NCI-H2029 (cell line): ENCODE measurements at places on chromosomes 16 and 17.

GRCh38 chr16:85027958-85028684 is 526 bp downstream of the KIAA0513 start:
- no peak for DNase-seq

DNA sequence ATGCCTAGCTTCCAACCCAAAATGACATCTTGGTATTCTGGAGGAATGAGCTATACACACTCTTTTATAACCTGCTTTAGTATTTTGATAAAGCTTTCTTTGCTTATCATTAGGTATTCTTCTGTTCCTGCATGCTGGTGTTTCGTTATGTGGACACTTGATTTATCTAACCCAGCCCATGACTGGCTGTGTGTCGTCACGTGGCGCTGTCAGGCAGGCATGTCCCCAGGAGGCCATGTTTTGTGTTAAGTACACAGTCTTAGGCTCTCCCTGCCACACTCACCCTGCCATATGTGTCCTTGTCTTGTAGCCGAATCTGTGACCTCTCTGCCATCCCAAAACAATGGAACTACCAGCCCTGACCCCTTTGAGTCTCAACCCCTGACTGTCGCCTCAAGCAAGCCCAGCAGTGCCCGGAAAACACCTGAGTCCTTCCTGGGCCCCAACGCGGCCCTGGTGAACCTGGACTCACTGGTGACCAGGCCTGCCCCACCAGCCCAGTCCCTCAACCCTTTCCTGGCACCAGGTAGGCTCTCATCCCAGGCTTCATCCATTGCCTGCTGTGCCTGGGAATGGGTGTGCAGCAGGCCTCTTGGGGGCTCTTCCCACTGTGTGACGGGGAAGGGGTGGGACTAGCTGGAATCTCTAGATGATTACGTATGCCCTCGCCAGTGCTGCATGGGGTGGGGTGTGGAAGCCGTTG is 30.8 kb downstream of the B9D1 start:
- DNase-seq, result no peak

DNA sequence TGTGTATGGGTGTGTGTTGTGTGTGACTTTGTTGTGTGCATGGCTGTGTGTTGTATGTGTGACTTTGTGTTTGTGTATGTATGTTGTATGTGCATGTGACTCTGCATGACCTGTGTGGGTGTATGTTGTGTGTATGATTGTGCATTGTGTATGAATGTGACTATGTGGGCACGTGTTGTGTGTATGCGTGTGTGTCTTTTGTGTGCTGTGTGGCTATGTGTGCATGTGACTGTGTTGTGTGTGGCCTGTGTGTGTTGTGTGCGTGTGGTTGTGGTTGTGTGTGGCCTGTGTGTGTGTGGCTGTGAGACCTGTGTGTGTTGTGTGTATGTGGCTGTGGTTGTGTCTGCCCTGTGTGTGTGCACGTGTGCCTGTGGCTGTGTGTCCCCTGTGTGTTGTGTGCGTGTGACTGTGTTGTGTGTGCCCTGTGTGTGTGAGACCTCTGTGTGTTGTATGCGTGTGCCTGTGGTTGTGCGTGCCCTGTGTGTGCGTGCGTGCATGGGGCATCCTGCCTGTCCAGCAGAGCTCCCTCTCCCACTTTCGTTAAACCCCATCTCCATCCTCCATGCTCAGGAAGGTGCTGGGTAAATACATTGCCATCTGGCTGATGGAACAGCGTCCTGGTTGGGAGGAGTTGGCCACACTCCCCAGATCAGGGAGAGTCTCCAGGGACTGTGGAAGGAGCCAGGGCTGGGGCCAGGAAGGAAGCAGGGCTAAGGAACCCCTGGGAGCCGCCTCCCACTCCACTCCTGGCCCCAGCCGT is 90.1 kb upstream of the GSE1 start:
- no peak for DNase-seq

- no peak for DNase-seq
Measured at GRCh38 chr16:66290431-66290830, 76.1 kb upstream of the CDH5 start.

- no peak for DNase-seq
Measured at GRCh38 chr17:77395501-77396048, 254.8 kb downstream of the SEC14L1 start.

DNA sequence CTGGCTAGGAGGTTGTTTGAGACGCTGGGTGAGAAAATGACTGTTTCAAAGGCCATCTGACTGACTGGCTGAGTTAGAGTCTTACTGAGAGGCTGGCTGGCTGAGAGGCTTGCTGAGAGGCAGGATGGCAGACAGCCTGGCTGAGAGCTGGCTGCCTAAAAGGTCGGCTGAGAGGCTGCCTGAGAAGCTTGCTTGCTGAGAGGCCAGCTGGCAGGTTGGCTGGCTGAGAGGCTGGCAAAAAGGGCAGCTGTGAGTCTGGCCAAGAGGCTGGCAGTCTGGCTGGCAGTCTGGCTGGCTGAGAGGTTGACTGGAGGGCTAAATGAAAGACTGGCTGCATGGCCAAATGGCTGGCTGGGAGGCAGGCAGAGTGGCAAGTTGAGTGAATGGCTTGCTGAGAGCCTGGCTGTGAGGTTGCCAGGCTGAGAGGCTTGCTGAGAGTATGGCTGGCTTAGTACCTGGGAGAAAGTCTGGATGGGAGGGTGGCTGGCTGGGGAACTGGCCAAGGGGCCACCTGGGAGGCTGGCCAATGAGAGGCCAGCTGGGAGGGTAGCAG is 35.3 kb upstream of the ACSM2B start:
- peak; percentile 92 for DNase-seq

DNA sequence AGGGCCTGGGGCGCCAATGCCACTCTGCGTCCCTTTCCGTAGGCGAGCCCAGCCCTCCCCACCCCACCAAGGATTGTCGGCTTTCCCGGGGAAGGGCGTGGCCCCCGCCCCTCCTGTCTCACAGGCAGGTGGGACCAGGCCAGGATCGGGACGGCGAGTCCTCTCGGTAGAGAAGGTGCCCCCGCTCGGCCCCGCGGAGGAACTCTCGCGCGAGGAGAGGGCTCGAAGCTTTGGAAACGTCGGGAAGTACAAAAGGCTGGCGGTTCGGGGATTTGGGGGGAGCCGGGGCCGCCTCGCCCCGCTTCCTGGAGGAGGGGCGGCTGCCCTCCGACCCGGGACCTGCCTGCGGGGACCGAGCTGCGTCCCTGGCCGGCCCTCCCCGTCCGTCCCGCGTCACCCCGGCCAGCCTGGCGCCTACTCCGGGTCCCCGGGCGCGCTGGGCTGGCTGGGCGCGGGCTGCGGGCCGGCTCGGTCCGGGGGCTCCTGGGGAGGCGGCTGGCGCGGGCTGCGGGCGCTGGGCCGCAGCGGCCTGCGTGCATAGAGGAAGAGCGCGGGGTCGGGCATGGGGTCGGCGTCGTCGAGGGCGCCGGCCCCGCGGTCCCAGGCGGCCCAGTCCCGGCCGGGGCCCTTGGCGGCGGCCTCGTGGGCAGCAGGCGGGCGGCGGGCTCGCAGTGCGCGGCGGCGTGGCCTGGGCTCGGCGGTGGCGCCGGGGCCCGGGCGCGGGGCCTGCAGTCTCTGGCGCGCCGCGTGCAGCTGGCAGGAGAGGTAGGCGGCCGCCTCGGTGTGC is 12.6 kb upstream of the CLUH start:
- peak; percentile 13 for DNase-seq

DNA sequence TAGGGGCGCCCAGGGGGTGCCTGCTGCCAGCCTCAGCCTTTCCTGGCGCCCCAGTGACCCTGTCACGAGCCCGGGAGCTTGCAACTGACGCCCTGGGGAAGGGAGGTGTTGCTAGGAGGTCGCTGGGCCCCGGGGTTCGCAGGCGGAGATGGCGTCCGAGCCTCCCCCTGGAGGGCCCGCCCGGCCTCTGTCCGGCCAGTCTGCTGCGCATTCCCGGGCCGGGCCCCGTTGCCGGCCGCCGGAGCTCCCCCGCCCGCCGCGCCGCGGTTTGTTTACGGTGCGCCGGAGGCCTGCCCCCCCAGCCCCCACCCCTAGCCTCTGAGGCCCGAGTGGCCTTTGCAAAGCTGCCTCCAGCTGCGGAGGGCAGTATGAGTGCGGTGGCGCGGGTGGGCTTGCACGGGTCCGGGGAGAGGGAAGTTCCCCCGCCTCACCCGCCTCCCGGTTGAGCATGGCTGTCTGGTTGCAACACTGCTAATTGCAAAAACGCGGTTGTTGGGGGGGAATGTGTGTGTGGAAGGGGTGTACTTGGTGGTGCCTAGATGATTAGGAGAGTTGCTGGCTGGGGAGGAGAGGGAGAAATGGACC is 514 bp downstream of the THRA start:
- no peak for DNase-seq

GRCh38 chr17:7711051-7711755 is 6.2 kb downstream of the EFNB3 start:
- DNase-seq, result no peak

GRCh38 chr17:9473711-9474110 is 101.9 kb downstream of the STX8 start:
- no peak for DNase-seq

- peak; percentile 54 for DNase-seq
Measured at GRCh38 chr17:28763804-28764266, 20.0 kb downstream of the TRAF4 start.

GRCh38 chr17:51427323-51427811 is 167.0 kb downstream of the UTP18 start:
- DNase-seq, result peak; percentile 94

DNA sequence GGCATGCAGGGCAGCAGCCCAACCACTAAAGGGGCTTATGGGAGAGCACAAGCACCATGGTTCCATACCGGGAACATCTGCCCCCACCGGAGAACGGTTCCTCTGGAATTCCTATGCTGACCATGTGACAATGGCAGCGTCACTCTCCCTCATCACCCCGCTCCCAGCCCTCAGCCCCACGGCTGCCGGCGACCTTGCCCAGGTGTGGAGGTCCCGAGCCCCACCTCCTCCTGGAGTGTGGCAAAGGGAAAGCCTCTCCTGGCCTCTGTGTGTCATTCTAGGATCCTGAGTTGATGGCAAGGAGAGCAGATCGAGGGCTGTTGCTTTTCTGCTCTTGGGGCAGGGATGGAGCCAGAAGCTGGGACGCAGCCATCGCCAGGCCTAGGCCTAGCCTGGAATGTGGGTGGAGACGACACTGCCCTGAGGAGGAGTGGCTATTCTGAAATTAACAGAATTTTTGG is 17.8 kb upstream of the RNPS1 start:
- no peak for DNase-seq

DNA sequence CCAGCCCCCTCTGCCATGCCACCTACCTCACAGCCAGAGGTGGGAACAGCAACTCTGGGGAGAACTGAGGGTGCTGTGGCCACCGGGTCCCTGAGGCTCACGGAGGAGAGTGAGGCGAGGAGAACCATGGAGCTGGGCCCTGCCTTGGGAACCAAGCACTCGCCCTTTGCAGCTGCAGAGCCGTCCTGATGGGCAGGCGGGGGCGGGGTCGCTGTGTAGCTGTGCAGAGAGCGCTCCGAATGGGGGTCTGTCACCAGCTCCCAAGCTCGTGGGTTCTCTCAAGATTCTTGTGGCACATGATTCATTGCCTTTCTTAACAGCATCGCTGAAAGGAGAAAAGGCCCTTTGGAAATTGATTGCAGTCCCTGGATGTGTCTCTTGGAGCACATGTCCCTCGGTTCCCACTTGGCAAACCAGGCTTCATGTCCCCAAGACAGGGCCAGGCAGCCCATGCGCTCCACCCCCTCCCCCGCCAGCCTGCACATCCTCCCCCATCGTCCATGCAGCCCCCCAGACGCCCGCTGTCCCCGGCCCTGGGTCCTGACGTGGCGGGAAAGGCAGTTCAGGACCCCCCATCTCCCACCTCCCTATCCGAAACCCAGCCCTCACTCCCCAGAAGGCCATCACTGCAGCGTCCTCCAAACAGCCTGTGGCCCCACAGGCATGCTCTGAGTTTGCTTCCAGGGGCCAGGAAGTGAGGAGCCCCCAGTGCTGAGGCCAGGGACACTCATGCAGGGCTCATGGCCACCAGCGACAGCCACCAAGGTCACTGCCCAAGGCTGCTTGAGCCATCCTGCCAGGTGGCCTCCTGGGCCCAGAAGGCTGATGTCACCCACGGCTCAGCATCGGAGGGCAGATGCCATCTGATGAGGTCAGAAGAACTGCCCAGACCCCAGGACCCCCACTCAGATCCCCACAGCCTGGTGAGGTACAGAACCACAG is 20.6 kb upstream of the CHMP6 start:
- no peak for DNase-seq

- no peak for DNase-seq
Measured at GRCh38 chr17:50518384-50519023, 10.3 kb downstream of the MYCBPAP start.

GRCh38 chr16:50390914-50391716 is 22.3 kb upstream of the BRD7 start:
- DNase-seq, result no peak

- no peak for DNase-seq
Measured at GRCh38 chr17:46894476-46895151, 28.3 kb upstream of the GOSR2 start.

DNA sequence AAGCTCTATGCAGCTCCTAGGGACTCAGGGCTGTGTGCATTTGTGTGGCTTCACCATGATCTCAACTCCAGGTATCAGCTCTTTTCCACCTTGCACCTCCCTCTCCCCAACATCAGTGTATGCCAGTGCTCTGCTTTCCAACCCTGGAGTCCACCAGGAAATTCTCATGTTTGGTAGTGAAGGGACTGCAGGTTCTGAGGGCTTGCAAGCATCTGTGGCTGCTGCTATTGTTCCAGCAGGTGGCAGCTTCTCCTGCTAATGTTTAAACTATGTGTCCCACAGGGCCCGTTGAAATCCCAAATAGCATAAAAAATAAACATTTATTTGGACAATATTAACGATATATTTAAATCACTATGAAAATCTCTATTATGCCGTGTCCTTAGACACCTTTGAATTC is 82.0 kb downstream of the RGS9 start:
- no peak for DNase-seq

DNA sequence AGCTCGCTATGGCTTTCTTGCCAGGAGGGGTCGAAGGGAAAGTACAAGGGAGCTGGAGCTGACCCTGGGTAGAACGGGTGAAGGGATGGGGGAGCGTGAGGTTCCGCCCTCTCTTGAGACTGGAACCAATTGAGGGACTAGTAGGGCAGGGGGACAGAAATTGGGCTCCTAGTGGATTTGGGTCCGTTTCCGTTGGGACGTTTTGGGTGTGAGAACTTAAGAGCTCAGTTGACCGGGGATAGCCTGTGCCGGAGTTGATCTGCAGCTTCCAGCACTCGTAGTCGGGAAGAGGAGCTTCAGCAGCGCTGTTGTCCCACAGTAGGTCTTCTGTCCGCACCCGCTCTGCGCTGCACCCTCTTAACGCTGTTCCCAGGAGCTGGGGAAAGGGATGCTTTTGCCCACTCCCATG is 481 bp downstream of the CNTROB start:
- DNase-seq, result no peak

GRCh38 chr16:4685776-4686496 is 7.4 kb upstream of the NUDT16L1 start:
- no peak for DNase-seq

DNA sequence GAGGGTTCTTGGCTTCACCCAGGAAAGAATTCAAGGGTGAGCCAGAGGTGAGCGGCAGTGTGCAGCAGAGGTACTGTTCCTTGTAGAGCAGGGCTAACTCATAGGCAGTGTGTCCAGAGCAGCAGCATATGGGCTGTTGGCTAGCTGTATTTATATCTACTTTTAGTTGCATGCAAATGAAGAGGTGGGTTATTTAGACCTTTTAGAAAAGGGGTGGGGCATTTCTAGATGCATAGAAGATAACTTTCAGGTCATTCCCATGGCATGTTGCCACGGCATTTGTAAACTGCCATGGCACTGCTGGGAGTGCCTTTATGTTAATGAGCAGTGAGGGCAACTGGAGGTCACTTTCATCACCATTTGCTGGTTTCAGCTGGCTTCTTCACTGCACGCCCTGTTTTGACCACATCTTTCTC is 141.0 kb downstream of the STX8 start:
- no peak for DNase-seq
